ENCODE measurements at places on chromosomes 1 and 21.

DNA sequence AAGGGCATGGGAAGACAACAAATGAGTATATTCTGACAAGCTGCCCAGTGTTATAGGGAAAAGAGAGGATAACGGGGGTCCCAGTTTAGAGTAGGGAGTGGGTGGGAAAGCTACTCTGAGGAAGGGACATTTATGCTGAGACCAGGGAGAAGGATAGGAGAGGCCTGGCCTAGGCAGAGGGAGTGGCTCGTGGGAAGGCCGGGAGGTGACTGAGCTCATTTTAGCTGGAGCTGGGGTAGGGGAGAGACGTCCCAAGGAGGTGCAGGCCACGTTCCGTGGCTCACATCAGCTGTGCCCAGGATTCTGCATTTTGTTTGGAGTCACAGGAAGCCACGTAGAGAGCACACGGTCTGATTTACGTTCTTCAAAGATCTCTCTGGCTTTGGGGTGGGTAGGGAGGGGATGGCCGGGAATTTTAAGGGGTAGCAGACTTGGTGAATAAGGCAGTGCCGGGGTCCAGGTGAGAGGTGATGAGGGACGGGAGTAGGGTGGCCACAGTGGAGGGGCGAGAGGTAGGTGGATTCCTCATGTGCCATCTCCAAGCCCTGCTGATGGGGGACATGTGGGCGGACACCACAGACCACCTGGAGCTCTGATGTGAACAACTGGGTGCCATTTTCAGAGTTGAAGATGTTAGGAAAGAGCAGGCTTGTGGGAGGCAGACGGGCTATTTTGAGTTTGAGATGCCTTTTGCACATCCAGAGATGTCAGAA is 4.7 kb downstream of the TINAGL1 start:
- no peak for DNase-seq

DNA sequence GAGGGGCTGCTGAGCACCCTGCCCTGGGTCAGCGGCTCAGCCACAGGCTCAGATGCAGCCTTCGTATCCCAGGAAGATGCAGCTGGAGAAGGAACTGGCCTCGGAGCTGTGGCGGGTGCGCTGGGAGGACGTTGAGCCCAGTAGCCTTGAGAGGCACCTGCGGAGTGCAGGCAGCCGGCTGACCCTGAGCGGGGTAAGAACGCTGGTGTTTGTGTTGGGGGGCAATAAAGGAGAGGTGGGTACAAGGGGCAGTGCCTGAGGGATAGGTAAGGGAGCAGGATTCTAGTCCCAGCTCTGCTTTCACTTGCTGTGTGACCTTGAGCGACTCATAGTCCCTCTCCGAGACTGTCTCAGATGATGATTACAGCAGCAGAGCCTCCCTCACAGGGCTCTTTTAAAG is 6.4 kb downstream of the NPR1 start:
- DNase-seq: no peak

GRCh38 chr1:81922955-81923354 is 122.2 kb downstream of the ADGRL2 start:
- no peak for DNase-seq

- peak; percentile 93 for DNase-seq
Observed at GRCh38 chr1:42146626-42147320, 6.4 kb upstream of the GUCA2B start.

GRCh38 chr1:236864996-236865817 is 70.1 kb downstream of the MTR start:
- no peak for DNase-seq

DNA sequence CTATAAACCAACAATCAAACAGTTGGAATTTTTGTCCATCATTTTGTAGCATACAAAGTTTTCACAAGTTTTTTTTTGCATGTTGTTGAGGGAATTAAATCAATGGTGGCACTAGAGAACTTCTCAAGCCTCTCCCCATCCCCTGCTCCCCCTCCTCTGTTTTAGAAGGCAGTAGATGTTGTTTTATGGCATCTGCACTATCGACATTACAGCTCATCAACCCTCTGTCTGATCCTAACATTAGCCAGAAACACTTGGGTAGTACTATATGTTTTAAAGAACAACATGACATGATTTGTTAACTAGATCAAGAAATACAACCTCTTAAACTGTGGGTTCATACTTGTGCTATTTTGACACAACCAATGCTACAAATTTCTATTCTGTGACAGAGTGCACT is 306.5 kb upstream of the NR5A2 start:
- DNase-seq: no peak

- DNase-seq: peak; percentile 34
Observed at GRCh38 chr1:224922404-224923164, 6.9 kb upstream of the DNAH14 start.

DNA sequence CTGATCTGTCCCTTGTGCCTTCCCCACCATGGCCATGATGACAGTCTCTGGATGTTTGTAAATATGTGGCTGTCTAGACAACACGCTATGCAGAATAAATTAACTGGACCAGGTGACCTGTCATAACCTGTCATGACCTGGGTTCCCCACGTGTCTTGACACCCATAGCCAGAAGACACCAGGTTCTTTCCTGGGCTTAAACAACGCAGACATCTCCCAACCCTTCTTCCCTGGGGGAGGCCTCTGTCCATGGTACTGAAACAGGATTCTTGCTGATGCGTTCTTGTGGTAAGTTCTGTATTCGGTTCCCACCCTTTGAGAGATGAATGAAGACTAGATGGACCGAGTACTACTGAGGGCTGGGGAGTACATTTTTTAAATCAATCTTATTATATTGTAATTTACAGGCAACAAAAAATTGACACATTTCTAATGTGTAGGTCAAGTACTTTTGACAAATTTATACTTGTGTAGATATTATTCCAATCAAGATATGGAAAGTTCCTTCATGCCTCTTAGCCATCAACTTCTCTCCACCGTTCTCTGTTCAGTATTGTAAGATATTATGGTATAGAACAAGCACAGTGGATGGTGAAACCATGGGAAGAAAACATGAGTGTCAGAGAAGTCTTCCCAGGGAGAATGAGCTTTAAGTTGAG is 738.8 kb downstream of the PTPRU start:
- peak; percentile 64 for DNase-seq

DNA sequence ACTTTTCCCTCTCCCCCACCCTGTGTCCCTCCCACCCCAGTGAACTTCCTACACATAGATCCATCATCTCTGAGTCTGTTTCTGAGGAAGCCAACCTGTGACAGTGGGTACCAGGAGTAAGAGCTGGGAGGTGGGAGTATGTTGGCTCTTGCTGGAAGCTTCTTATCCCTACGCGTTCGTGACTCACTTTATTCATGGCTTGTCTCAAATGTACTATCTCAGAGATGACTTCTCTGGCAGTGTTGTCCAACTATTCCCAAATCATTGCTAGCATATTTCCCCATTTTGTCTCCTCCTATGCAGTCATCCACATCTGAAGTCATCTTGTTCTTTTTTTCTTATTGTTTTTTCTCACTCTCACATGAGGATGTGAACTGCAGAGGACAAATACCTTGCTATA is 88.0 kb downstream of the HIVEP3 start:
- DNase-seq: no peak

GRCh38 chr1:243482141-243483022 is 226.5 kb downstream of the SDCCAG8 start:
- peak; percentile 60 for DNase-seq

DNA sequence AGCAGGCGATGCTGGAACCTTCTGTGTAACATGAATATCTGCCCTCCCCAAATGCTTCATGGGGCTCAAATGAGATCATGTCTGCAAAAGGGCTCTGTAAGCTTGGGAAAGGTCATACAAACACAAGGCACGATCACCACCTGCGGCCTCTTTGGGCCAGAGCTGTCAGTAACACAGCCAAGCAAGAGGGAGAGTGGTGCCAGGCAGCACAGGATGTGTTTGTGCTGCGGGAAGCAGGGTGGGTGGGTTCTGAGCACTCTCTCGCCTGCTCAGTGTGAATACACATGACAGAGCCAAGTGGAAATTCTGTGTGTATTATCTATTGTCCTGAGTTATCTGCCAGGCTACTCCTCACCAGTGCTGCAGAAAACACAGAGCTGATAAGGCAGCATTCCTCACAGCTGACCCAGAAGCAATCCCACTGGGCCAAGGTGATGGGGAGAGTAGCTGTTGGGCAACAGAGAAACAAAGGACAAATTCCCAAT is 101.2 kb downstream of the LAMC2 start:
- peak; percentile 67 for DNase-seq

DNA sequence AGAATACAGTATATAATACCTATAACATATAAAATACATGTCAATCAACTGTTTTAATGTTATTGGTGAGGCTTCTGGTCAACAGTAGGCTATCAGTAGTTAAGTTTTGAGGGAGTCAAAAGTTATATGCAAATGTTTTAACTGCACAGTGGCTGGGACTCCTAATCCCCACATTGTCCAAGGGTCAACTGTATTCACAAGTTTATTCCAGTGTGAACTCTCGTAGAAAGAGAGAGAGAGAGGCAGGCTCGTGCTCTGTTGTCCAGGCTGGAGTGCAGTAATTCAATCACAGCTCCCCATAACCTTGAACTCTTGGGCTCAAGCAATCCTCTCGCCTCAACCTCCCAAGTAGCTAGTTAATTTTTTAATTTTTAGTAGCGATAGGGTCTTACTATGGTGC is 66.0 kb downstream of the NRIP1 start:
- no peak for DNase-seq

DNA sequence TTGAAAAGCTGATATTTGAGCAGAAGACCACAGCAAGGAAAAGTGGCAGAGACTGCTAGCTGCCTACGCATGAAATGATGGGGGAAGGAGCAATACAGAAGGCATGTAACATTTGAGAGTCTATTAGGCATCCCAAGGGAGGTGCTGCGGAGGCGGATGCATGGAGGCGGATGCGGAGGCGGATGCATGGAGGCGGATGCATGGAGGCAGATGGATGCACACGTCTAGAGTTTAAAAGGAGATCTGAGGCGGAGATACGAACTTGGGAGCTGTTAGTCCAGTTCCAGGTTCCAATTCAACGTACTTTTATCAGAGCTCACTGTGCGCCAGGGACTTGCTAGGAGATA is 744 bp upstream of the DDX20 start:
- DNase-seq: peak; percentile 44

DNA sequence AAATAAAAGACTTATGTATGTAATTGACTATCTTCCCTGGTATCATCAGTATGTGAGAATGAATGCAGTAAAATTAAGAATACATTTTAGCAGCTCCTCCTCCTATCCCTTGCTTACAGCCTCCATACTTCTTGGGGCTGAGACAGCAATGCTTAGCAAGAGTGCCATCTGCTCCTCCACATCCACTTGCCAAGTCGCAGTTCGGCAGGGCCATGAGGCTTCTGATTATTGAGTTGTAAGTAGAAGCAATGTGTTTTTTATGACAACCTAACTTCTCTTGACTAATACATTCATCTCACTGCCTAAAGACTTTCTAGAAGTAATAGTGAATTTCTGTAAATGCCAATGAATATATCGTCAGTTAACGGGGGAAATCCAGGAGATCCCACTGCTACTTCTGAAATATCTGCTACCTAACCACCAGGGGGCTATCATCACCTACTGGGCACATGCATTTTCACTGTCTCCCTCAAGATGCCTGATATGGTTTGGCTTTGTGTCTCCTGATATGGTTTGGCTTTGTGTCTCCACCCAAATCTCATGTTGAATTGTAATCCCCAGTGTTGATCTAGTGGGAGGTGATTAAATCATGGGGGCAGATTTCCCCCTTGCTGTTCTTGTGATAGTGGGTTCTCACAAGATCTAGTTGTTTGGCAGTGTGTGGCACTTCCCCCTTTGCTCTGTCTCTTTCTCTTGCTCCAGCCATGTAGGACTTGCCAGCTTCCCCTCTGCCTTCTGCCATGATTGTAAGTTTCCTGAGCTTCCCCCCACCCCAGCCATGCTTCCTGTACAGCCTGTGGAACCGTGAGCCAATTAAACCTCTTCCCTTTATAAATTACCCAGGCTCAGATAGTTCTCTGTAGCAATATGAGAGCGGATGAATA is 59.6 kb downstream of the EXTL2 start:
- no peak for DNase-seq

DNA sequence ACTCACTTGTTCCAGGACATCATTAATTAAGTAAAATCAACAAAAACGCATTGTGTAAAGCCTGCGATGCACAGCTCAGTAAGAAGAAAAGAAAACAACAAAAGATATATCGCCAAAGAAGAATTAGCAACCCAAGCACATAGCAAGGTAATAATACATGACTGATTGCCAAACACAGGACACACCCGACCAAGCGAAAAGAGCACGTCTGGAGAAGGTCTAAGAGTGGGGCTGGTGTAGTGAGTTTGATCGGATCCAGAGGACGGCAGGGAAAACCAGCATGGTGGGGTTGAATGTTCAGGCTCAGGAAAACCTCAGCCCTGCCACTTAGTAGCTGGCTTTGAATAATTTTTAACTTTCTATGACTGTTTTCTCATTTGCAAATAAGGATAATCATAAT is 69.8 kb downstream of the JAK1 start:
- no peak for DNase-seq

DNA sequence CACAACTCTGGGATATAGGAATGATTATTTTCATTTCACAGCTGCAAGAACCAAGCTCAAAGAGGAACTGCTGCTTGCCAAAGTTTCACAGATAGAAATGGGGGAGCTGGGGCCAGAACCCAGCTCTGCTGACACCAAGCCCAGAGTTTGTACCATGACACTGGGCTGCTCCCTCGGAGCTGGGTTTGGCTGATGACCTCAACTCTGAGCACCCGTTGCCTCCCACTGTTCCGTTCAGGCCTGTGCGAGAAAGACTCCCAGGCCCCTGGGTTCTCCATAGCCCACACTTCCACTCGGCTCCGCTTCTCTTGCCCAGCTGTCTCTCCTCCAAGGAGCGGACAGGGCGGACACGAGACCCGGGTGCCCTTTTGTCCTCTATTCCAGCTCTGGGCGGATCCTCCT is 55.2 kb downstream of the NGF start:
- peak; percentile 83 for DNase-seq

GRCh38 chr1:227603327-227603726 is 40.0 kb downstream of the ZNF678 start:
- no peak for DNase-seq

GRCh38 chr1:154115180-154115579 is 39.7 kb downstream of the NUP210L start:
- DNase-seq: no peak

DNA sequence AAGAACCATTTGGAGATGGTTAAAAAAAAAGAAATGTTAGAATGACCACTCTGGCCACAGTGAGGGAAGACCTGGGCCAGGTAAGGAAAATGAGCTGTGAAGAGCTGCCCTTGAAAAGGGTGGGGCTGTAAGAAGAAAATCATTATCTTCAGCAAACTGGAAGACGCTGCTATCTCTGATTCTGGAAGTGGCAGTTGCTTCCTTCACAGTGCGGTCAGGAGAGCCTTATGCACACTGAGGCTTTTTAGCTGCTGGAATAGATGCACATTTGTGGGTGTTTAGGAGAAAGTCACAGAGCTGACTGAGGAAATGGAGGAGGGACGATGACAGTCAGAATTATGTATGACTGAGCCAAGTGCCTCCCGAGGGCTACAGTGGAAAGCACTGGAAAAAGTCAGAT is 91.6 kb downstream of the TBX19 start:
- DNase-seq: no peak
